ENCODE measurements at places on chromosomes 6 and 20.

DNA sequence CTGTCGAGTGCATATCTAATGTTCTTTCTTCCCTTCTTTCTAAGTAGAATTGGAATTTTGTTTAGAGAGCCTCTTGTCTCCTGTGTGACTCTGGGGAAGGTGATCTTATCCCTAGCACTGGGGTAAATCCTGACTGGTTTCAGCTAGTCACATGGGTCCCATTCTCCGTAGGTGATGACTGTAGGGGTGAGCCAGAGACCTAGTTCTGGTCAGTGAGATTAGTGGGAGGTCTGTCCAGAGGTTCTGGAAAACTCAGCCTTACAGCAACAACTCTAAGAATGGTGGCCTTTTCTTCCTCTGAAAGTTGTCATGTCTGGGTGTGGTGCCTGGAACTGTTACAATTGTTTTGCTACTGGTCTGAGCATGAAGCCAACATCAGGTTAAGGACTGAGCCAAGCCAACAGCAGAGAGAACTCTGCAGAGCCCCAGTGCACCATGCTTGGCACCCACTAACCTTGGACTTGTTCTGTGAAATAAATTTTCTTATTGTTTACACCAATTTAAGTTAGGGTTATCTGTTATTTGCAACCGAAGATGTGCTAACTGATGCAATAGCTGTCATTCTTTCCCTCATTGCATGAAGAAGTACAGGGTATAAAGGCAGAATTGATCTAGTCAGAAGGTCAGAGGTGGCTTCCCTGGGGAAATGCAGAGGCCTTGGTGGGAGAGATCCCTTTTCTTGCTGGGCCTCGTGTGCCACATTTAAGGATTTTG is 56.8 kb upstream of the TULP4 start:
- no peak for DNase-seq

GRCh38 chr20:38818113-38819065 is 12.9 kb downstream of the PPP1R16B start:
- no peak for DNase-seq

GRCh38 chr6:19301980-19302379 is 535.2 kb upstream of the ID4 start:
- DNase-seq, result peak; percentile 7

DNA sequence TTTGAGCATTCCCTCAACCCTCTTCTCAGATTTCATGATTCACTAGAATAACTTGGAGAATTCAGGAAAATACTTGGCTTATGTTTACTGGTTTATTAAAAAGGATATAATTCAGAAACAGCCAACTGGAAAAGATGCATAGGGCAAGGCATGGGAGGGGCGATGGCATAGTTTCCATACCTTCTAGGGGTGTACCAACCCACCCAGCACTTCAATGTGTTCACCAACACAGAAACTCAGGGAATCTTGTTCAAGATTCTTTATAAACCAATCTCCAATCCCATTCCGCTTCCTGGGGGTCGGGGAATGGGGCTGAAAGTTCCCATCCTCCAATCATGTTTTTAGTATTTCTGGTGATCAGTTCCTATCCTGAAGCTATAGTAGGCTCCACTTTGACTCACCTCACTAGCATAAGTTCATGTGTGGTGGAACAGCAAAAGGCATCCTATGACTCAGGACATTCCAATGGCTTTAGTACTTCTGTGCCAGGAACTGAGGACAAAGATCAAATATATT is 164.4 kb downstream of the SIM1 start:
- peak; percentile 89 for DNase-seq

GRCh38 chr6:87916446-87916845 is 131.2 kb upstream of the SPACA1 start:
- no peak for DNase-seq

- DNase-seq, result peak; percentile 39
These were observed 169.2 kb downstream of the DTNBP1 start for GRCh38 chr6:15493437-15494168.

DNA sequence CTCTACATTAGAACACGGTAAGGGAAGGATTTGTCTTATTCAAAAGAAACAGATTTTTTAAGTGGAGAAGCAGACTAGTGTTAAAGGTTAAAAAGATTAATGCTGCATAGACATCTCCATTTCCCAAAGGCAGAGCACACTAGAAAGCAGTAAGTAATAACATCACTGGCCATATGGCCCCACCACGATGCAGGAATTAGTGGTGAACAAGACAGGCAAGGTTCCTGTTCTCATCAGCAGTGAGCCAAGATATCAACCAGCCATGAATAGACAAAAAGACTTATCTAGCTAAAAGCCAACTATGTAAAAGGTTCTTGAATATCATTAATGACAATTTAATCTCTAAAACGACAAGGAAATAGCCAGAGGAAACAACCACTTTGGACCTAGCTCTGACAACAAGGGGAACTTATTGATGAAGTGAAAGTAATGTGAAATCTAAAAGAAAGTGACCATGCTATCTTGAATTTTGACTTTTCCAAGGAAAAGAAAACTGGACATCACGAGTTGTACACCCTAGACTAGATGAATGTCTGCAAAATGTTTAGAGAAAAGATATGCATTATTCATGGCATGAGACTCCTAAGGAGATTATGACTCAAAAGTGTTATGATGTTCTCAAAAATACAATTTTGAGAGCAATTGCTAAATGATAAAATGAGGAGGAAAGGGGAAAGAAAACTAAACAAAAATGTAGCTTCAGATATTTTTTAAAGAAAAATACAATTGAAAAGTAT is 157.9 kb upstream of the STXBP5 start:
- DNase-seq, result no peak

DNA sequence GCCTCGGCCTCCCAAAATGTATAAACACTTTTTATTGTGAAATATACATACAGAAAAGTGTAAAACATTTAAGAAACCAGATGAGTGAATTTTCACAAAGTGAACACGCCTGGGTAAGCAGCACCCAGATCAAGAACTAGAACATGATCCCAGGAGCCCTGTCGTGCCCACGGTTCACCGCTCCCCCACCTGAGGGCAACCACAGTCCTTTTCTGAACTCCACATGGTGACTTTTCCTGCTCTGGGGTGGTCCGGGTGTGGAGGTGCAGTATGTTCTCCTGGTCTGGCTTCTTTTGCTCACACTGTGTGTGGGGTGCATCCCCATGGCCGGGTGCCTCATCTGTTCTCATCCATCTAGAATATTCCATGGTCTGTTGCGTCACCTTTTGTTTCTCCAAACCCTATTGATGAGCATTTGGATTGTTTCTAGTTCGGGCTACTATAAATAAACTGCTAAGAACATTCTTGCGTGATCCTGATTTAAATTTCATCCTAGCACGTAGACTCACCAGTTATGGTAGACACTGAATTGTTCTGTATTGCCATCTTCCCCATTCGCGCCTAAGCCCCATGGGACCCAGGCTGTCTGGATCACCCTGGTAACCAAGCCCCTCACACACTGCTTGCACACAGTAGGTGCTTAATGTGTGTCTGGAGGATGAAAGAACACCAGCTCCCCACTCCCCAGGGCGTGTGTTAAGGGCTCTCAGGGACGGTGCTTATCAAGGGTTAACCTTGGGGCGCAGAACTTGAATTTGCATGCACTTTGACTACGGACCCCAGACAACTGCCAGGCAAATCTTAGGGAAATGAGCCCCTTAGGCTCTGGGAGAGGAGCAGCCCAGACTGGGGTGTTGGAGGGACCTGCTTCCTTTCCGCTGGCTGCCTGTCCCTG is 56.2 kb downstream of the CTCFL start:
- DNase-seq, result no peak

DNA sequence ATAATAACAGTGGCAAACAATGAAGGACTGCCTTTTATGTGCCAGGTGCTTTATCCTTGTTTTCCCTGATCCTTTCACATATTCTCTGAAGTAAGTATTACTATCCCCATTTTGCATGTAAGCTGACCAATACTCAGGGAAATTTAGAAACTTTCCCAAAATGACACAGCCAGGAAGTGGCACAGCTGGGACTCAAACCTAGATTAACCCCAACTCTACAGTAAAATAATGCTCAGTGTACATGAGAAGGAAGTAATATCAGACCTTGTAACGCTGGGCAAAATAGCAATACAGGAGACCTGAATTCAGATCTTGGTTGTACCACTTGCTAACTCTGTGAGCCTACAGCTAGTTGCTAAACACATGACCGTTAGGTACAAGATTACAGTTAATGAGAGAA is 26.8 kb upstream of the NRSN1 start:
- no peak for DNase-seq

DNA sequence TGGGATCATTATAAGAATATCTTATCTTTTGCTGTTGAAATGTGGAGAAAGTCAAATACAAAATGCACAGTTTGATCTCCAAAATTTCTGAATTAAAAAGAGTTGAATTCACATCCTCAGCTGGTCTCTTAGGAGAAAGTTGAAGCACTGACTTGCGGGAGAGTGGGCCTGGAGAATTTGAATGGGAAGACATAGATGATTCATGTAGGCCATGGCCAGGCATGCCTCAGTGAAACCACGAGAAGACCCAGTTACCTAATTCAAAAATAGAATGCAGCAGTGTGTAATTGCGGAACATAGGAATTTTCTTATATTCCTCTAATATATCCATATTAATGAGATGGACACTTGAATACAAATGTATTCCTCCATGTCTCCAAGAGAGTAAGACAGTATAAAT is 53.0 kb upstream of the DTNBP1 start:
- no peak for DNase-seq

DNA sequence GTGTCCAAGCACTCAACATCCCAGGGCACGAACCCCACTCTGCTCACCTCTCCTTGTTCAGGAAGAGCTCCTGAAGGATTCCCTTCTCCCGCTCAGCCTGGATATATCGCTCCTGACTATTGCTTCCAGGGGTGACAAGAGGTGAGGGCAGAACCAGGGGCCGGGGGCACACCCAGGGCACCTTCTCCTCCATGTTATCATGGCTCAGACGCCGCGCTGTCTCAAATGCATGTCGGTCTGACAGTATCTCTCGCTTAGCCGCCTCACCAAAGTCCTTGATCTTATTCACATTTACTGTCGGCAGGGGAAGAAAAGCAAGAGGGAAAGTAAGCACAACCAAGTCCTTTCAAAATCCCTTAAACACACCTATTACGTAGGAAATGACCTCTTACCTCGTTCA is 13.1 kb downstream of the PPP1R10 start:
- no peak for DNase-seq

DNA sequence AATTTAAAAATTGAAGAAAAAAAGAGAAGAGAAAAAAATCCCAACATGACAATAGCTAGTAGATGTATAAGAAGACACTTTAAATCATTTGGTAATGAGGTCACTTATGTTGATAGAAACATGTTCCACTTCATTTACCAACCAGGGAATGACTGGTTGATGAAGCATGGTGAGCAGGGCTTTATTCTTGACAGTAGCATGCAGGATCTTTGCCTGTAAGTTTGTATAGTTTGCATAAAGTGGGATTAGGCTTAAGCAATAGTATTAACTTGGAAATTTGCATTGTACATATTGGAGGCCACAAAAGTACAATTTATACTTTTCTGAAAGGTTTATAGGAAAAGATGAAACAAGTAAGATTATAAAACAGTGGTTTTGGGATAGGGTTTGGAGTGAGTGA is 67.0 kb downstream of the NOX3 start:
- no peak for DNase-seq

DNA sequence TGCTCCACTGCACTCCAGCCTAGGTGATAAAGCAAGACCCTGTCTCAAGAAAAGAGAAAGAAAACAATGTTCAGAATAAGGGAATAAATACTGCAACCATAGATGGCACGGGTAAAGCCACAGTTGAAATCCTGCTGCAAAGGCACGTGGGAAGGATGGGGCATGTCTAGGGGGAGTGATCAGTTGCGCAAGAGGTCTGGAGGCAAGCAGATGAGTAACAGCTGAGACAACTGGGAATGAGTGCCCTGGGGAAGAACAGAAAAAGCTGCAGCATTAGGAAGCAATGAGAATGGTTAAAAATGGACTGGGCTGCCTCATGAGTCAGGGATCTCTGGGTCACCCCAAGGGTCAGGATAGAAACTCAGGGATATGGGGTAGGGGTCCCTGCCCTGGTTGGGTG is 96.3 kb downstream of the GMPR start:
- DNase-seq, result peak; percentile 73

All from fibroblast of skin of left biceps (primary cell).